CD4-positive, alpha-beta memory T cell (primary cell): ENCODE measurements at places on chromosomes 7 and 10. TPM values are rescaled to one million over a fixed set of nuclear protein-coding genes. Genes with fewer than 3 reads are reported as not detected.

DNA sequence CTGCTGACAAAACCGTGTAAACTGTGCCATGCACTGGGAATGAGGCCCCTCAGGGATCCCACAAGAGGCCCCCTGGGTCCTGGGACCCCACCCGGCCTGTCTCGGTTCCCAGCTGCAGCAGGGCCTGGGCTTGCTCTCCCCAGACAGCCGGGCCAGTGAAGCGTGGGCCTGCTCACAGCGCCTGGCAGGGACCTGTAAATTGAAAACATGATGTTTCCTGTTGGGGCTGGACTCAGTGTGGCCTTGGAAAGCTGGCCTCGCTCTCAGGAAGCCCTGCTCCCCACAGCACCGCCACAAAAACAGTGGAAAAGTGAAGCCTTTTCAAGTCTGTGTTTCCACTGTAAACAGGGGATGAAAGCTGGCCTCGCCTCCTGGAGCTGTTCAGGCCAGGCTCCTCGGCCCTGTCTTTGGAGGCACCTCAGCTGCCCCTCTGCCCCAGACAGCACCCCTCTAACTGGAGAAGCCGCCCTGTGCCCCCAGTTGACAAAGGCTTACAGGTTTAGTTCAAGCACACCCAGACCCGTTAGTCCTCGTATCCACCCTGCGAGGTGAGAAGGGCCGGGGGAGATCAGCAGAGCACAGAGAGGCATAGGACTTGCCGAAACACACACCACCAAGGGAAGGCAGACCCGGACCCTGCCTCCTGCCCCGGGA is 108.3 kb downstream of the ZMIZ1 start:
- H3K36me3 ChIP-seq = no peaks in the 10 kb centered on the region
- H3K4me3 ChIP-seq = no peak overlapping the region
- no peaks in the 10 kb centered on the region for H3K27me3 ChIP-seq
- no peak overlapping the region for H3K27ac ChIP-seq

DNA sequence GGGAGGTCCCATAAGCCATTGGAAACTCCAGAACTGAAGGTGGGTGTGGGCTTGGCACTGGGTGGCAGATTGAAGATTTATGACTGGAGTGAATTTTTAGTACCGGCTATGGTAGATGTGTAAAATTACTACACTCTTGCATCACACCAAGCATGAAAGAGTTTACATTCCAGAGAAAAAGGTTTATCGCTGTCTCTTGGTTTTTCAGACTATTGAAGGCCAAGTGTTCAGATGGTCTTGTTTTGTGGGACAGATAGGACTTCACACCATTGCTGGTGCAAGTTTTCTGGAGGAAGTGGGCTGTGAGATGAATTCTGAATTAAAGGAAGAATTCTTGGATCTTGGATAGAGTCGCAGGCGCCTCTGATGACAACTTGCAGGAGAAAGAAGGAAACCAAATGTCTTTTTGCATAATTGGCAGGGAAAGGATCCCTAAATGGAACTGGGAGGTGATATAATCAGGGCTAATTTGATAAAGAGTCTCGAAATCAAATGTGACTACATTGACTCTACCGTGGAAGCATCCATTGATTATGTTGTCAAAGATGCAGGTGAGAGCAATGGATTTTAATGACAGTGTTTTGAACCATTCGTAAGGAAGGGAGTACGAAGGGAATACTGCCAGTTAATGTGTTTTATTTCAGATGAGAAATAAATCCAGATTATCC is 14.2 kb upstream of the NMT2 start:
- no peak for DNase-seq
- H3K4me3 ChIP-seq = no peak overlapping the region
- H3K36me3 ChIP-seq = no peaks in the 10 kb centered on the region
- no peak overlapping the region for H3K27ac ChIP-seq

GRCh38 chr10:17454161-17455014 is at the start of gene ST8SIA6:
Gene ST8SIA6, minus strand, starts transcription at chr10:17454595. Its CDS starts 340 bp downstream, at chr10:17454255.
- peak; percentile 56 for DNase-seq
- peak within 1 kb of the TSS; percentile 27 for H3K4me3 ChIP-seq
- H3K27me3 ChIP-seq = no peaks in the 10 kb centered on the region
- H3K36me3 ChIP-seq = no peaks in the 10 kb centered on the region

- H3K4me3 ChIP-seq = no peak overlapping the region
Measured at GRCh38 chr10:78413076-78414055, 379.7 kb downstream of the RPS24 start.

DNA sequence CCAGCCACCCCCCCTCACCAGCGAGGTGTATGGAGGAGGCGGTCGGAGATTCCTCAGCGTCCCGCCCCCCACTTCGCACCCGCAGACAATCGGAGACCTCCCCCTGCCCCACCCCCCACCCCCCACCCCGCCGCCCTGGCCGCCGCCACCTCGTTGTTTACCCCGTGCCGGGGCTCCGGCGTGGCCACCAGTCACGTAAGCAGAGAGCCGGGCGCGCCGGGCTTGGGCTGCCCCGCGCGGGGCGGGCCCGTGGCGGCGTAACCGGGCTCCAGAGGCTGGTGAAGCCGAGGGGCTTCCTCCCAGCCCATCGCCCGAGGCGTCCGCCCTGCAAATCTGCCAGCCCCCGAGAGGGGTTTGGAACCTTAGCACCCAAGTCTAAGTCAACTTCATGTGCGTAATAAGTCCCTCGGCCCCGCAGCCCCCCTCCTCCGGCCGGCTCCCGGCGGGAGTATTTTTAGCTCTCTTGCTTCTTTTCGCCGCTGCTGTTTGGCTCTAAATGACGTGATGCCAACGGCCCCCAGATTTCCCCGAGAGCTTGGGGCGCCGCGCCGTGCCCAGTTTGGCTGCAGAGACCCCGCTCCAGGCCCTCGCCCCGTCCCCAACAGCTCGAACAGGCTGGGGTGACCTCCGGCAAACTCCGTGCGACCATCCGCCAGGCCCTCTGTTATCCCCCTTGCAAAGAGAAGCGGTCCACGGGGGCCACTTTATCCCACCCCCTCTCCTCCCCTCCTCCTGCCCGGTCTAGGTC is 2.7 kb downstream of the MXI1 start:
- no peak for DNase-seq
- H3K36me3 ChIP-seq = no peaks in the 10 kb centered on the region
- no peaks in the 10 kb centered on the region for H3K27me3 ChIP-seq
- H3K4me1 ChIP-seq = peaks cover 51% of the 10 kb centered on the region
- H3K27ac ChIP-seq = peak overlapping the region; percentile 92

NAT16 gene
- total RNA-seq = not detected

PGAM2 gene
- 1.5 TPM for total RNA-seq
